ENCODE measurements at places on chromosomes 2 and 18. TPM values are rescaled to one million over a fixed set of nuclear protein-coding genes. Genes with fewer than 3 reads are reported as not detected.

DNA sequence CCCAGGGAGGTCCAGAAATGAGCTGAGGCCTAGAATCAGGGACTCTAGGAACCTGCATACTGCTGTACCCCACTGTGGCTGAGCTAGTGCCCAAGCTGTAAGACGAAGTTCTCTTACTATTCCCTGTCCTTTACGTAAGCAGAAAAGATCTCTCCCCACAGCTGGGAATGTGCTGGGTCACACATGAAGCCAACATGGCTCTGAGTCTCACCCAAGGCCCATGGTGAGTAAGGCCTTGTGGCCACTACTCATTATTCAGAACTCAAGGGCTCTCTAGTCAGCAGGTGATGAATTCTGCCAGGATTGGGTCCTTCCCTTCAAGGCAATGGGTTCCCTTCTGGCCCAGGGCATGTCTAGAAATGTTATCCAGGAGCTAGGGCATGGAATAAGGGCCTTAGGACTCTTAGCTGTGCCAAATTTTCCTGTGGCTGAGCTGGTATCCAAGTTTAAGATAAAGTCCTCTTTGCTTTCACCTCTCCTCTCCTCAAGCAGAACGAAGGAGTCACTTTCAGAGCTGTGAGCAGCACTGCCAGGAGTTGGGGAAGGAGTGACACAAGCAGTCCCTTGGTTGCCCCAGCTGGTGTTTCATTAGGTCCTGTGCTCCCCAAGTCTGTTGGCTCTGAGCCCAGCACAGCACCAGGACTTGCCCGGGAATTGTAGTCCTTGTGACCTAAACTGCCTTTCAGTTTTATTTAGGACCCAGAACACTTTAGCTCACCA lies 707.6 kb downstream of the SLC4A3 start:
- no peak for DNase-seq

- DNase-seq, result no peak
Observed at GRCh38 chr18:67776929-67777328, 260.4 kb upstream of the DSEL start.

GRCh38 chr2:238581126-238581525 lies 154.4 kb downstream of the ASB1 start:
- no peak for DNase-seq

DNA sequence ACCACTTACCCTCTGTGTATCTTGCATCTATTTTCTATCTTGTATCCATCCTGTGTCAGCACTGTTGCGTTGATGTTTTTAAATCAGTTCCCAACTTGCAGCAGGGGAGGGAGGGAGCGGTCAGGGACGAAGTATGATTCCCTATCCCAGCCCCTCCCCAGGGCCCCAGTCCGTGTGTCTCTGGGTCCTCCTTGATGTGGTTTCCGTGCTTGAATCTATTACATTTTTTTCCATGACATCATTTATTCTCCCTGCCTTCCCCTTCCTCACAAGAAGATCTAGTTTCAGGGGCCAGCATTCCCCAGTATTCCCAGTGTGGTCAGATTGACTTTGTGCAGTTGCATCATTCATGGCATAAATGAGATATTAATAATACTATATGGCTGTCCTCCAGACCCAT lies 479.3 kb downstream of the PTPRM start:
- no peak for DNase-seq

Gene CPLX4
- total RNA-seq, result not detected

Gene KCNK3
- total RNA-seq, result 9.2 TPM

DNA sequence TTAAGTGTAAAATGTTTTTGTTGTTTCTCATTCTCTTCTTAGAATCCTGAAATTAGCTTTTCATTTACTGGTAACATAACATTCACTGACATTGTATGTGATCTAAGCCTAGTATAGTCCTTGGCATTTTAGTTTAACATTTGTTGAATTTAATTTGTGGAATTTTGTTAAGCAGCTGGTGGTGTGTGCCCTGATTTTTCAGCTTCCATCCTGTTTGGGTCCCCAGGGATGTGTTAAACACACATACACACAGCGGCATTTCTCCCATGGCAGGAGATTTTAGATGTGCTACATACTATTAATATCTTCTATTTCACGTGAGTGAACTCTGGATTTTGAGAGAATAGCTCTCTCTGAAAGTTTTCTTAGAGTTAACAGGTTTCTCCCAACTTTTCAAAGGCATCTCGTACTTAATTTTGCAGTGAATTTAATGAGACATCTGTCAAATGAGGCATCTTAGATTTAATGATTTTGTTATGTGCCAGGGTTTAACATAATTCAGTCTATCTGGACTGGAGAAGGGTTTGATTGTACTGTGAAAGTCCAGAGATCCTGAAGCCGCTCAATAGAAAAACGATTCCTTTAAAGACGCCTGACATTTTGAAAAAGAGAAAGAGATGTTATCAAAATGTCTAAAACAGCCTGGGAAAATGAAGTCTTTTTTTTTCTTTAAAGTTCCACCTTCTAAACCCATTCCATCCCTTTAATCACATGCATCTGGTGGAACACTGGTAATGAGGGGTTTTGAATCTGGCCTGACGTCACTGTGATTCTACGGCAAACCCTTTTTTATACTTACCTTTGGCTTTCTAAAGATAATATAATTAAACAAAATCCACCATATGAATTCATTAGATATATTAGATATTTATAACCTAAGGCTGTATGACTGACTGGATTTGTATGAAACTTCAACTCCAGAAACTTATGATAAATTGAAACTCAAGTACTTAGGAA lies 6.8 kb downstream of the PHLPP1 start:
- DNase-seq, result no peak

Gene RTKN
- total RNA-seq, result 36.4 TPM
